T-helper 17 cell (primary cell): ENCODE measurements at places on chromosomes 7 and 10. TPM values are rescaled to one million over a fixed set of nuclear protein-coding genes. Genes with fewer than 3 reads are reported as not detected.

- DNase-seq, result no peak
These were observed 85.6 kb upstream of the CAPZA2 start for GRCh38 chr7:116776610-116777289.

GRCh38 chr10:66782776-66783175, 143.1 kb upstream of the LRRTM3 start:
- no peak for DNase-seq

DNA sequence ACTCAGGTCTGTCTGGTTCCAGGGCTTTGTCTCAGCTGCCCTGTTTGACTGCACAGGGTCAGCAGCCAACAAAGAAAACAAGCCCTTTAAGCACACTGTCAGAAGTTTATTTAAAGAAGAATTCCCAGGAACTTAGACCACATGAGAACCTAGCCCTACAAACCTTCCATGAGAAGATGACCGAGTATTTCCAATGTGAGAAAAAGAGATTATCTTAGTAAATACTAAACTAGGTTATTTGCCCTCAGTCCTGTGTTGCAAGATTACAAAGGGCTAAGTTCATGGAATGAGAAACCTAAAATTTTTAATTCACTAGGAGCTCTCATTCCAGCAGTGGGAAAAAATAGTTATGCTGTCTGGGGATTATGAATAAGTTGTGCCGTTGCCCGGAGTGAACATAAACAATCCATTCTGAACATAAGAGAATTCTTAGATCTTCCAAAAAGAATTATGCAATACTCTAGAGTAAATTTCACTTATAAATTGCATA, 46.7 kb downstream of the NOC3L start:
- no peak for DNase-seq

GRCh38 chr10:131792011-131792651, 108.7 kb upstream of the PPP2R2D start:
- DNase-seq, result no peak

- DNase-seq, result no peak
These were observed 141.3 kb upstream of the FZD8 start for GRCh38 chr10:35783305-35783838.

DNA sequence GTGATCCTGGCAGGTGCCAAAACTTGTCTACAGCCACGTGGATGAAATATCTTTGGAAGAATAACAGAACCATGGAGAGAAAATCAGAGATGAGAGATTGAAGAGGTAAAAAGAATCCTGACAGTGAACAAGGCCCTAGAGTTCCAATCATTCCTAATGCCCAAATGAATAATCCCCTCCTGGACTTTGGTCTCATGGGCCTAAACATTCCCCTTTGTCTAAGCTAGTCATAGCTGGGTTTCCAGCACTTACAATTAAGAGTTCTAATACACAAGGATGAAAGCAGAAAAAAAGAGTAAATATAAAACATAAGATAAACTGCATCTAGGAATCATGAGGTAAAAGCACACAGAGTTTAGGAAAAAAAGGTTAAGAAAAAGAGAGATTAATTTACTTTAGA, 40.2 kb downstream of the ARHGAP12 start:
- no peak for DNase-seq

DNA sequence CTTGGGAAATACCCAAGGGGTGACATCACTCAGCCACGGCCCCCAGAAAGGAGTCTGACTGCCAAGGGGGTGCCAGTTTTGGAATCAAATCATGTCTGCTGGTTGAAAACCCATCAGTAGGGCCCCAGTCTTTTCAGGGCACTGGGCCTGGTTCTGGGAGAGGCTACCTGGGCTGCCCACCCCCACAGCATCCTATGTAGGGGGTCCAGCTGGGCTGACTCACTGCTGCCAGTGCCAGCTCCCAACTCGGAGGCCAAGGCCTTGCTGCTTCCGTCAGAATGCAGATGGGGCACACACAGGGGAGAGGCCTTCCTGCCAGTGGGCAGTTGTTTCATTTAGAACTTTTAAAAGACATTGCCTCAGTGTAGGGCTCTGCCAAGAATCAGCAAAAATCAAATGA, 39.5 kb upstream of the DMBT1 start:
- no peak for DNase-seq

GRCh38 chr7:69430384-69431021, 167.8 kb upstream of the AUTS2 start:
- DNase-seq, result no peak

- DNase-seq, result no peak
These were observed 48.7 kb downstream of the COL13A1 start for GRCh38 chr10:69850440-69850839.

DNA sequence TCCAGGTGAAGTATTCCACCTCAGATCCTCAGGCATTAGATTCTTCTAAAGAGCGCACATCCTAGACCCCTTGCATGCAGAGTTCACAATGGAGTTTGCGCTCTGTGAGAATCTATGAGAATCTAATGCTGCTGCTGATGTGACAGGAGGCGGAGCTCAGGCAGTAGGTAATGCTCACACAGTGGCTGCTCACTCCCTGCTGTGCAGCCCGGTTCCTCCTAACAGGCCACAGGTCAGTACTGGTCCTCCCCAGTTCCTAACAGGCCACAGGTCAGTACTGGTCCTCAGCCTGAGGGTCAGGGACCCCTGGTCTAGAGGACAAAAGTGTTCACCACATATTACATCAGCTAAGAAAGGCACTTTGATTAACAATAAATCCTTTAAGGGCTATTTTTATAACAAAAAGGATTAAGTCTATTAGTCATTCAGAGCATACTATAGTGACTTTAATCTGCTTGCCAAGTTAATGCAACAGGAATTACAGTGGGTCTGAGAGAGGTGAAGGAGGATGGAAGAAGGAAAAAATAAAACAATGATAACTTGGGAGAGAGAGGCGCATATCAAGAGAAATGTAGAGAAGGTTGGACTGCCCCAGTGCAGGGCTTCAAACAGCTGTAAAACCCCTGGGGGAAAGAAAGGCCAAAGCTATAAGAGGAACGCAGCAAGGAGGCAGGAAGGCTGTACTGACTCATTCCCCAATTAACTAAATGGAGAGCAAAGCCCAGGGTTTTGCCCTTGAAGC, 49.2 kb downstream of the CUL2 start:
- DNase-seq, result no peak

DNA sequence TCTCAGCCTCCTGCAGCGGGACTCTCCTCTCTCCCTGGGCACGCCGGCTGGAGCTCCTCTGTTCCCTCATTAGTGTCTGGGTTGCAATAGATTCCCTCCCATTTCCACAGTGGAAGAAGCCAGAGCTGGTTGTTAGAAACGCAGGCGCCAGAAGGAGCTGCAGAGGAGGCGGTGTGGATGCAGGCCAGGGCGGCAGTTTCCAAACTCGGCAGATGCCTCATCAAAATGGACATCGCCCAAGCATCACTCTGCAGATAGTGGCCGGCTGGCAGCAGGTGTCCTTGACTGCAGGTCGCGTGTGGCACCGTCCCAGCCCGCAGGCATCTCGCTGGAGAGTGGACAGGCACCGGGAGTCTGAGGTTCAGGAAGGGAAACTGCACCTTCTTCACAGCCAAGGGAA, 201.8 kb downstream of the TCERG1L start:
- DNase-seq, result no peak

DNA sequence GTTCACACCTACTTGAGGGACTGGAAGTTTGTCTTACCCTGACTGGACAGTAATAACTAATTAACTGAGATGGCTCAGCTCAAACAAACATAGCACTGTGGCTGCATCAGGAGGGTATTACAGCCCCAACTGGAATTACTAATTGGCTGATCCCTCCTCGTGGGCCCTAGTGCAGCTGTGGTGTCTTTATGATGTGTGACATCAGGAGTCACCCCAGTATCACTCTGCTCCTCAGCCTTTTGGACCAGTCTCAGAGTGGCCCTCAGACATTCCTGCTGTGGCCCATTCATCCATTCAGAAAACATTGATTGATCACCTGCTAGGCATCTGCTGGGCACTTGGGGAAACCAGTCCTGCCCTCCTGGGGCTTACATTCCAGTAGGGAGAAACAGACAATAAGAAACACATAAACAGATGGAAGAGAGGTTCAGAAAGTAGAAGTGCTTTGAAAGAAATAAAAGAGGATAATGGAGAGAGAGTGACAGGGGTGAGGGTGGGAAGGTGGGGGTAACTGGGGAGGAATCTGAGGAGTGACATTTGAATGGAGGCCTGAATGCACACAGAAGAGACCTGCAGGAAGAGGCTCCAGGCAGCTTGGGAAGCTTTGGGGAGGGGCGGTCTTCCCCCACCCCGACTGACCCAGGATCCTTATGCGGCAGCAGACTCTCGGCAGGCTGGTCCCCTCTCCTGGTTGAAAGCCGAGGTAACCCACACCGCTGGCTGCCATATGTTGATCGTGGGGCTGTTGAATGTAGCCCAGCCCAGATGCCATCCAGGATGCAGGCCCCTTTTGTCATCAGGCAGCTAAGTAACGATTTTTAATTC, 113.1 kb downstream of the C10orf105 start:
- DNase-seq, result no peak

DNA sequence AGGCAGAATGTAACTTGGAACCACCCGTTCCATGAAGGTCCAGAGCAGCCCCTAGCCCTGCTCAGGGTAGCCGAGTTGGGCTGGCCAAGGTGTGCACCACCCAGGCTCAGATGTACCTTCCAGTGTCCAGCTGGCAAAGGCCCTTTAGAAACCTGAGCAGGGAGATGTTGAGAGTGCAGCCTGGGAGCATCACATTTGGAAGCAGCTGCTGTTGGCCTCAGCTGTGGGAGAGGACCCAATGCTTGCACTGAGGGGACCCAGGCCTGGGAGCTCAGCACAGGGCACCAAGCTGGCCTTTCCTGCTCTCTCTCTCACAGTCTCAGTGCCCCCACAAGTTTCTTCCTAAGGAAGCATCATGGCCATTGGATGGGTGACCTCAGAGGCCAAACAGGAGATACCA, 33.5 kb downstream of the ANXA8 start:
- DNase-seq, result no peak

DNA sequence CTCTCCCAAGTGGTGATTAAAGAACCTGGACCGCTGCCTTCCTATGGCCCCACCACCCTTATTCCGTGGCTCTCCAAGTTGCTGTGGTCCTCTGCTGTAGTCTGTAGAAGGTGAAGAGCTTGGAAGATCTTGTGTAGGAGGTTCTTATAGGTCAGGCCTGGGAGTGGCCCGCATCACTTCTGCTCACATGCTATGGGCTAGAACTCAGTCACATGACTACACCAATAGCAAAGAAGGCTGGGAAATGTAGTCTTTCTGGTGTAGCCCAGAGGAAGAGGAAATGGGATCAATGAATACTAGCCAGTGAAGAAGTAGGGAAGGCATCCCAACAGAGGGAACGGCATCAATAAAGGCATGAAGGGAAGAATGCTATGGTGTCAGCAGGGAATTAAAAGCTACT, 41.3 kb upstream of the AOAH start:
- no peak for DNase-seq

- DNase-seq, result no peak
These were observed 92.4 kb upstream of the KMT2E start for GRCh38 chr7:104921596-104921995.

DNA sequence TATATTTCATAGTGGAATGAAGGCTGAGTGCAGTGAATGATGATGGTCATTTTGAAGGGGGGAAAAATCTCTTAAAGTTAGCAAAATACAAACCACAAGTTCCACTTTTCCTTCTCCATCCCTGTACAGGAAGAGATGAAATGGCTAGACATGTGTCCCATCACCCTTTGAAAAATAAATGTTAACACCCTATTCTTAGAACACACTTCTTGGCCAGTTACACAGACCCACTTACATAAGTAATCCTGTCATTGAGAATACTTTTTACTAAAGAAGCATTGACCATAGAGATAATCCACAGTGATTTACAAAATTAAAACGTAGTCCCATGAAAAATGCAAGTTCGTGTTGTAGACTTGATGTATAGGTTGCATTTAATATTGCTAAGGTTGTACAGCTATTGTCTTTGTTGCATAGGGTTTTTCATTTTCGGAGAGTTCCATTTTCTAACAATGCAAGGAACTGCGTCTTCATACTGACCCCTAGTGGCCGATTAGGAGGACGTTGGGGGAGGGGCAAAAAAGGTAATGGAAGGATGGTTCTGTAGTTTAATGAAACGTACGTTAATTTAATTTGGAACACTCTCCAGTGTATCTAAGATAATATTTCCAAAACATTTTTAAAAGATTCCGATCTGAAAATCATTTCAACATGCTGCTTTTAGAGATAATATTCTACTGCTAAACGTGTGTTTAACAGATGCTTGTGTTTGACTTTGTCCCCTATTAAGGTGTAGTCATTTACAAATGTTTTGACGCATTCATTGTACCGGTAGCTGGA, 60.9 kb downstream of the ARMC3 start:
- DNase-seq, result peak; percentile 63

DNA sequence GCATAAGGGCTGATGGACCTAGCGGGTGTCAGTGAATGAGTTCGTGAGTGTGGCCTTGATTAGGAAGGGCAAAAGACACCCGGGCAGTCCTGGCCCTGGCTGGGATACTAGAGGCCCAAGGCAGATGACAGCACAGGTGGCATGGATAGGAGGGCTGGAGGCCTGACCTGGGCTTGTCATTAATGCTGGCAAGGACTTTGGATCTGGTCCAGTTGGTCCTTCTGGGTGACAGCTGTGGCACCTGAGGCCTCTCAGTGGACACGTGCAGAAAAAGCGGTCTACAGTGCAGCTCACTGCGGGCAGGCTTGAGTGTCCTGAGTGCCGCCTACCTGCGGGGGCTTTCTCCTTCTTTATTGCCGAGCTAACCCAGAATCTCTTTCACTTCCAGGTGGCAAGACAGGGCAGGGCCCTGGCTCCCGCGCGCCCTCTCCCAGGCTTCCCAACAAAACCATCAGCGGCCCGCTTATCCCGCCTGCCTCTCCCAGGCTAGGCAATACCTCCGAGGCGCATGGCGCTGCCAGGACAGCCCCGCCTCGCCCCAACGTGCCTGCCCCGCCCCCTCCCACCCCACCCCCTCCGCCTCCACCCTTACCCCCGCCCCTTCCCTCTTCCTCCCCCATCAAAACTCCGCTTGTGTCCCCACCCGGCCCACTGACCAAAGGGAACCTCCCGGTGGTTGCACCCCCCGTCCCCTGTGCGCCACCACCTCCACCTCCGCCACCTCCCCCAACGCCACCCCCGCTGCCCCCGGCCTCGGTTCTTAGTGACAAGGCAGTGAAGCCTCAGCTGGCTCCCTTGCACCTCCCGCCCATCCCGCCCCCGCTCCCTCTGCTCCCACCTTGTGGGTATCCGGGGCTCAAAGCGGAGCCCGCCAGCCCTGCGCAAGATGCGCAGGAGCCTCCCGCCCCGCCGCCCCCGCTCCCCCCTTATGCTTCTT, 77.4 kb downstream of the WIPF3 start:
- no peak for DNase-seq

GRCh38 chr10:73779539-73780197, 2.2 kb upstream of the CHCHD1 start:
- DNase-seq, result no peak

The PLPP4 gene
- not detected for total RNA-seq

The UCN3 gene
- not detected for total RNA-seq

The GIMAP6 gene
- 48.3 TPM for total RNA-seq

The CPVL gene
- 4.4 TPM for total RNA-seq

The PIP gene
- total RNA-seq, result not detected

The MYOZ1 gene
- not detected for total RNA-seq

The TMEM236 gene
- total RNA-seq, result not detected

The SLC26A5 gene
- not detected for total RNA-seq

The NPC1L1 gene
- total RNA-seq, result not detected

The SPAM1 gene
- not detected for total RNA-seq

The ZNF239 gene
- 1.1 TPM for total RNA-seq
